ENCODE measurements at places on chromosomes 7 and 10.

- DNase-seq = no peak
These were observed 618.4 kb upstream of the NRP1 start for GRCh38 chr10:33952692-33953360.

DNA sequence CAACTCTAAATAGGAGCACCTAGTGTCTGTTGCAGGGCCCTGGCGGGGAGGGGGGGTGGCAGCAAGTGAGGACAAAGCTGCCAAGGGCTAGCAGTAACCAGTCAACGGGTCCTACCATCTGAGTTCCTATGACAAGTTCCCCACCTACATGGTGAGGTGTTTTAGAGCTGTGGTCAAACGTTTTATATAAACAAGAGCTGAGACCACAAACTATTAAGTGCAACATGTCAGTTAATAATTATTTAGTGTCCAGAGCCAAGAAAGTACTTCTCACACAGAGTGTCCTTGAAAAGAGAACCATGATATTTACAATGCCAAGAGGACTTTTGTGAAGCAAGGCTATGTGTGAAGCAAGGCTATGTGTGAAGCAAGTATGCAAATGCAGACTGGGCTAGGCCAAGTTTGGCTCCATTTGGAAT lies 434.7 kb downstream of the TNS3 start:
- DNase-seq = no peak

DNA sequence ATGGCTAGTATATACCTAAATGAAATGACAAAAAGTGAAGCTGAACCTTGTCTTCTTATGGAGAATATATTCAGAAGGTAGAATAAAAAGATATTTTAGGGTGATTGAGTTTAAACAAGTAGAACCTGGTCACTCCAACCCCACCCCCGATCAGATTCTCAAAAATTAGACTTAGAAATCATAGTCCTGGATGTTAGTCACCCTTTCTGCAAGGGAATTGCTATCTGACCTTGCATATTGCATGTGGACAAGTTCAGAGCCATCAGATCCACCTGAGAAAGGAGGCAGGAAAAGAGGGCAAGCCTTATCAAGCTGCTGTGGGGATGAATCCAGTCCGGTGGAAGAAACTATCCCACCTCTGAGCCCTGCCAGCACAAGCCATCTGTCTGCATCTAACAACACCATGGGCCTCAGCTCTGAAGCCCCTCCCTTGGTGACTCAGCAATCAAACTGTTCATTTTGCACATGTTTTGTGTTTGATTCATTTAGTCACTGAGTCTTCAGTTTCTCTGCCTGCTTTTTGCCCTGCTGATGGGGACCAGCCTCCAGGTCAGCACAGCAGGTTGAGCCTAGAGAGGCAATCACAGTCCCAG lies 727.3 kb downstream of the AUTS2 start:
- no peak for DNase-seq

- no peak for DNase-seq
These were observed 39.3 kb downstream of the CALML3 start for GRCh38 chr10:5563991-5564536.

- no peak for DNase-seq
These were observed 221.4 kb downstream of the BICC1 start for GRCh38 chr10:58734116-58734515.

GRCh38 chr7:22833113-22833855 lies 10.6 kb upstream of the TOMM7 start:
- no peak for DNase-seq
